ENCODE measurements at places on chromosomes 1 and 21. TPM values are rescaled to one million over a fixed set of nuclear protein-coding genes. Genes with fewer than 3 reads are reported as not detected.

The CFHR4 gene
- not detected for total RNA-seq

The ASB17 gene
- total RNA-seq: not detected

The C4BPA gene
- 0.58 TPM for total RNA-seq

The S100A12 gene
- not detected for total RNA-seq
